Pulmonary artery endothelial cell (primary cell): ENCODE measurements at places on chromosomes 12 and 14.

- DNase-seq: no peak
Measured at GRCh38 chr12:56115329-56115728, 1.1 kb upstream of the RPL41 start.

GRCh38 chr12:107349008-107349747 is 255.8 kb upstream of the CRY1 start:
- DNase-seq: peak; percentile 40

DNA sequence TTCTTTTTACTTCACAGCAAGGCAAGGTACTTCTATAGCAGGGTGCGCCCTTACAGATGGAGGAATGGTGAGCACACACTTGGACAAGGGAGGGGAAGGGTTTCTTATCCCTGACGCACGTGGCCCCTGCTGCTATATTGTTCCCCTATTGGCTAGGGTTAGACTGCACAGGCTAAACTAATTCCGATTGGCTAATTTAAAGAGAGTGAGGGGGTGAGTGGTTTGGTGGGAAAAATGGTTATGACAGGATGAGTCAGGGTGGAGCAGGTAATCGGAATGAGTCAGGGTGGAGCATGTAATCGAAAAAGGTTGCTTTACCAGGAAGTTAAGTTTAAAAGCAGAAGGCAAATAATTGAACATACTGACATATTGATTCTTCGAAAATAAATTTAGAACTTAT is 23.7 kb upstream of the RAB21 start:
- DNase-seq: no peak

GRCh38 chr12:122312926-122313325 is 46.6 kb upstream of the VPS33A start:
- no peak for DNase-seq

GRCh38 chr12:5262885-5263284 is 169.0 kb upstream of the NTF3 start:
- DNase-seq: no peak

DNA sequence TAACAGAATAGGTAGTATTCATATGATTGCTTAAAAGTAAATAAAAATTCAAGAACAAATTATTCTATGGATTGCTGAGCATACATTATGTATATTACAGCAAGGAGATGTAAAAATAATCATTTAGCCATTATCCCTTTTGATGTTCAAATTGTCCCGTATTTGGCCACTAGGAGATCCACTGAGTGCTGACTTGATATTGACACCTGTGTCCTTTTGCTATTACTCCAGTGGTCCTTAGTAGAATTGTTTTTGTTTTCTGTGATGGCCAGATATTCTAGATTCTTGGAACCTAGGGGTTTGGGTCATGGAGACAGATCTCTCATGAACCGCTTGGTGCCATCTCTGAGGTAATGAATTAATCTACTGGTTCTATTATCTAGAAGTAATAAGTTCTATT is 16.8 kb downstream of the ERO1A start:
- DNase-seq: no peak

DNA sequence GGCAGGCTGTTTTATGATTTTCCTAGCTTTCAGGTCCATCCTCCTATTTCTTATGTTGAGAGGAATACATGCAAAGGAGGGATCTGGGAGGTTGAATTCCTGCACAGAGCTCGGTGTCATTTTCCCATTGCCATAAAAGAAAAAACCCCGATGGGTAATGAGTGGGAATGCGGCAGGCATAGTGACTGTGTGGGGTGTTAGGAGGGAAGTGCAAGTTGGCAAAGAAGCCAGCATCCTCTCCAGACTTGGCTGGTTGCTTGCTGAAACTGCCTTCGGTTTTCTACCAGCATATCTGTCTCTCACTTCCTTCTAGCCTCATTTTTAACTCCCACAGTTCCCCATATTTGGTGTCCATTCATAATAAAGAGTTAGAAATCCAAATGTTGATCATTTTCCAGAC is 1046.1 kb downstream of the SLC6A15 start:
- no peak for DNase-seq

- no peak for DNase-seq
Measured at GRCh38 chr14:75215520-75215919, 39.1 kb upstream of the TMED10 start.

- no peak for DNase-seq
Measured at GRCh38 chr12:7937833-7938506, 2.0 kb upstream of the SLC2A3 start.

DNA sequence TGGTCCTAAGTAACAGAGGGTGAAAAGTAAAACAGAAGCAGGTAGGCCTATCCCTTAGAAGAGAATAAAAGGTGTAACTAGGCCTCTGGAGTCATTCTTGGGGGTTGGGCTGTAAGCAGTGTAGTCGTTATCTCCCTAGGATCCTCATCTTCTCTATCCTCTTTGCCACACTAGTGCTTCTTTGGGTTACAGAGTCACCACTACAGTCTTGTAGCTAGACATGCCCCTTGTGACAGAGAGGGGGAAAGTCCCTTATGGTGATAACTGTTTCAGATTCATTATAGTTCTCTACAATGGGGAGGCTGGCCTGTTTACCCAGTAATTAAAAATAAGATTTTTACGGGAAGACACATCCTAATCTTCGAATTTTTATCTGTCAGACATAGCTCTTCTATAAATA is 16.4 kb upstream of the SRP54 start:
- no peak for DNase-seq

GRCh38 chr12:89333564-89334252 is 18.6 kb downstream of the DUSP6 start:
- DNase-seq: no peak

DNA sequence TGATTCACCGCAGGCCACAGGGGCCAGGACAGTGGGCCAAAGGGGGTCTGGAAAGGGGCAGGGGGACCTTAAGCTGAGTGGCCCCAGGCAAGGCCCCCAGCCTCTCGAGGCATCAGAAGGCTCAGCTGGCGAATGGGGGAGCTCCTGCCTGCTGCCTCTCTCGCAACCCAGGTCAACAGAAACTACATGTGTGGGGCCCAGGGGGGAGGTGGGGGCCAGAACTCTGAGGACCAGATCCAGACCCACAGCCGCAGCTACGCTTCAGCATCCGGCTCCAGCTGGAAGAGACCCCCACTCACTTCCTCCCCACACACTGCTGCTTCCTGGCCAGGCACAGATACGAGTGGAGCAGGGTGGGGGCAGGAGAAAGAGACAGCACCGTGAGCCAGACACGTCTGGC is 46.5 kb downstream of the NCOR2 start:
- DNase-seq: no peak

GRCh38 chr14:100804558-100805309 is 21.2 kb upstream of the MEG3 start:
- no peak for DNase-seq

GRCh38 chr14:20436363-20436755 is 393 bp upstream of the KLHL33 start:
- no peak for DNase-seq

DNA sequence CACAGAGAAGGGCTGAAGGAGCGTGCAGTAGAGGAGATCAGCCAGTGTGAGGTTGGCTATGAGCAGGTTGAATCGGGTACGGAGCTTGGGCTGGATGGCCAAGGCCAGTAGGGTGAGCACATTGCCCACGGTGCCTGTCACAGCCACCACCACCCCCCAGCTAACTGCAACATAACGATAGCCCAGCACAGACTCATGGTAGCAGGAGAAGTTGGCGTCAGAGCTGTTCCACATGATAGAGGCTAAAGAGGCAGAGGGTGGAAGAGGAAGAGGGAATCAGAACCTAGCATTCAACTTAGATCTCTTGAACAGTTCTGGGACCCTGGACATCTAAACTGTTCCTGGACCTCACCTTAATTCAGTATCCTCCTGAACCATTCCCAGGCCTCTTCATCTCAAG is 668 bp downstream of the GPR84 start:
- DNase-seq: no peak

- DNase-seq: no peak
Measured at GRCh38 chr14:68651652-68652432, 141.0 kb downstream of the ZFP36L1 start.

DNA sequence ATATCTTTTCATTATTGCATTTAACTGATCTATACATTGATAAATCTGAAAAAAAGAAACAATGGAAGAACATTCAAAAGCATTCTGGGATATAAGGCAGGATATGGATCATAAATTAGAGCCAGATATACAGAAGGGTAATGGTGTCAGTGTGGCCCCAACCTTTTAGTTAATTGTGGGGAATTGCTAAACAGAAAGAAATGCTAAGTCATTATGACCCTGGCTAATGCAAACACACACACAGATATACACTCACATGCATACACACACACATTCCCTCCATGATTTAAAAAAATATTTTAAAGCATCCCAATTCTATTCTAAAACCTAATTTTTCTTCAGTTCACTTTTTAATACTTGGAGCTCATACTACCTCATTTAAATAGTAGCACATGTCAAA is 404.5 kb downstream of the BCAT1 start:
- DNase-seq: no peak

GRCh38 chr14:39680777-39681176 is 248.5 kb upstream of the FBXO33 start:
- DNase-seq: no peak

- DNase-seq: no peak
Measured at GRCh38 chr14:46140445-46140844, 511.1 kb downstream of the RPL10L start.

DNA sequence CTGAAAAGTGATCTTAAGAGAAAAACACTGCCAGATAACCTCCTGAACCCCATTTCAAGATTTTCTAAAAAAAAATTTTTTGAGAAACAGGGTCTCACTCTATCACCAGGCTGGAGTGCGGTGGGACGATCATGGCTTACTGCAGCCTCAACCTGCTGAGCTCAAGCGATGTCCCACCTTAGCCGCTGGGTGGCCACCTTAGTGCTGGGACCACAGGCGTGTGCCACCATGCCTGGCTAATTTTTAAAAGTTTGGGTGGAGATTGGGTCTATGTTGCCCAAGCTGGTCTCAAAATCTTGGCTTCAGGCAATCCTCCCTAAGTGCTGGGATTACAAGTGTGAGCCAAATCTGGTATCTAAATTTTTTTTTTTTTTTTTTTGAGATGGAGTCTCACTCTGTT is 3.4 kb downstream of the PNMA1 start:
- no peak for DNase-seq

- DNase-seq: no peak
Measured at GRCh38 chr12:46087916-46088439, 97.6 kb upstream of the SCAF11 start.

GRCh38 chr14:68266998-68267397 is 447.4 kb downstream of the RAD51B start:
- no peak for DNase-seq

- DNase-seq: no peak
Measured at GRCh38 chr12:51293696-51294095, 23.5 kb upstream of the SMAGP start.

- DNase-seq: no peak
Measured at GRCh38 chr12:106883426-106883825, 72.3 kb upstream of the TMEM263 start.

DNA sequence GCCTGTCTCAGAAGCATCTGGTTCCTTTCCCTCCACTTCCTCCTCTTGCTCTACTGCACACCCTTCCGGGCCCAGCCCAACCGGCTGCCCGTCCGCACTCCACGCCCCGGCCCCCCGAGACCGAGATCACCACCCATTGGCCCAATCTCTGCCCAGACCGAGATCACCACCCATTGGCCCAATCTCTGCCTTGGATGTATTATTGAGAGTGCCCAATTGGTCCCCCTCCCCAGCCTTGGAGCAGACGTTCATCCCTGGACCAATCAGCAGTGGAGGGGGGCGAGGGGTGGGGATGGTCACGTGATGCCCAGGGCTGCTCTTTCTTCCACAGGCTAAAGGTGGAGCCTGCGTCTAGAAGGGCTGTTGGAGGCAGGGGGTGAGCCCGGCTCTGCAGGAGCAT is 75.6 kb upstream of the TMEM132C start:
- DNase-seq: no peak

DNA sequence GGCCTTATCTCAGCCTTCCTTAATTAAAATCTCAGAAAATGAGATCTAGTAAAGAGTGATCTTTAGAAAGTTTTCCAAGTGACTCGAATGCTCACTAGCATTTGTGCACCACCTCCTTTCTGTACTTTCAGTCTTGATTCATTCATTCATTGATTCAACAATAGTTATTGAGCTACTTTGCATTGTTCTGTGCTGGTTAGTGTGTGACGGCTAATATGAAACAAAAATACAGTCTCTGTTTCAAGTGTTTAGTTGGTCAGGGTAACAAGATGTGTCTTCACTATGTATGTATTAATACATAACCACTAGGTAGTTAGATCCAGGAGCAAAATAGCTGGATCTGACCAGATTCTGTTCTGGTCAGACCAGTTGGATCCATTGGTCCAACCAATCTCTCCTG is 100.9 kb downstream of the FAR2 start:
- DNase-seq: no peak

- no peak for DNase-seq
Measured at GRCh38 chr12:29030006-29030405, 119.1 kb upstream of the FAR2 start.

DNA sequence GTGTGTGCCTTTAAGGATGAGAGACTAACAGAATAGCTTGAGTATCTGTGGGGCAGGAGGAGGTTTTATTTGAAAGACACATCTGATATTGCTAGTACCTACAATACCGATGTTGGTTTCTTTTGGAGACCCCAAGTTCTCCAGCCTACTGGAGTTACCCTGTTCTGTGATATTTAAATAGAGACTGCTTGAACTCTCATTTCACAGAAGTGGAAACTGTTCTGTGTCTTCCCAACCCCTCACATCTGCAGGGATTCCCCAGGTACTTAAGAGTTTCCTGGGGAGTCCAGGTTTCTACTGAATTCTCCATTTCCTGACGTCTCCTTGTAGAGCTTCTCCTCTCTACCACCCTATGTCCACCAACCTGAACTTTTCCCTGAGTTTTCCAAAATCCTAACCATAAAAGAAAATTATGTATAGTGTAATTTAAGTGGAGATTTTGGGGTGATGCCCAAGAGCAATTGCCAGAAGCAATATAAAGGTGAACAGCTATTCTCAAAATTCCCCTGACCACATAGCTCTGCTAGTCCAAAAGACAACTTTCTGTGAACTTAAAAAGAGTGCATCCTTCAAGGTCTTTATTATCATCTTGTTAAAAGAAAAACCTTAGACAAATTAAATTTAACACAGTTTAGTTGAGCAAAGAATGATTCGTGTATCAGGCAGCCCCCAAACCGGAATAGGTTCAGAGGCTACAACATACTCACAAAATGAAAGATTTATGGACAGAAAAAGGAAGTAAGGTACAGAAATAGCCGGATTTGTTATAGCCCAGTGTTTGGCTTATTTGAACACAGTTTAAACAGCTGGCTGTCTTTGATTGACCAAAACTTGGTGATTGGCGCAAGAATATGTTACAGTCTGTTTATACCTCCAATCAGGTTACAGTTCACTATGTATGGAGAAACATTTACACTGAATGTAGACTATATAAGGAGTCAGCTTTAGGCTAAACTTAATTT is 373.4 kb downstream of the NUAK1 start:
- no peak for DNase-seq

- no peak for DNase-seq
Measured at GRCh38 chr12:131897875-131898274, 3.5 kb downstream of the ULK1 start.

GRCh38 chr12:127293507-127294310 is 973.3 kb upstream of the TMEM132C start:
- DNase-seq: no peak

DNA sequence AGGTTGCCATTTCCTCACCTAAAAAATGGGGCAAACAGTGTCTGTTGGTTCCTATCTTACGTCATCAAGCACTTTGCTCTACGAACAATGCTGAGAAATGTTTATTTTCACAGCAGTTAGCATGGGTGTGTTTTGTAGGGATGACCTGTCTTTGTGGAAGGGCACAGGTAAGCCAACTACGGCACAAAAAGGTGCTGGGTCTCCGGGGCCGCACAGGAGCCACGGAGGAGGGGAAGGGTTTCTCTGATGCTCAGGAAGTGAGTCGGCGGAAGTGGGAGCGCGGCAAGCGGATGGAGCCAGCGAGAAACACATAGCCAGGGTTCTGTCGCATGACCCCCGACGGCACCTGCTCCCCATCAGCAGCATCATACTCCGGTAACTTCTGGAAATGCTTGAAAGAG is 65.6 kb upstream of the TCL1B start:
- DNase-seq: no peak
